Caco-2 (cell line): ENCODE measurements at places on chromosomes 5 and 9. TPM values are rescaled to one million over a fixed set of nuclear protein-coding genes. Genes with fewer than 3 reads are reported as not detected.

The SLC6A19 gene
- 0.29 and 0.32 TPM in 2 replicates for total RNA-seq

DNA sequence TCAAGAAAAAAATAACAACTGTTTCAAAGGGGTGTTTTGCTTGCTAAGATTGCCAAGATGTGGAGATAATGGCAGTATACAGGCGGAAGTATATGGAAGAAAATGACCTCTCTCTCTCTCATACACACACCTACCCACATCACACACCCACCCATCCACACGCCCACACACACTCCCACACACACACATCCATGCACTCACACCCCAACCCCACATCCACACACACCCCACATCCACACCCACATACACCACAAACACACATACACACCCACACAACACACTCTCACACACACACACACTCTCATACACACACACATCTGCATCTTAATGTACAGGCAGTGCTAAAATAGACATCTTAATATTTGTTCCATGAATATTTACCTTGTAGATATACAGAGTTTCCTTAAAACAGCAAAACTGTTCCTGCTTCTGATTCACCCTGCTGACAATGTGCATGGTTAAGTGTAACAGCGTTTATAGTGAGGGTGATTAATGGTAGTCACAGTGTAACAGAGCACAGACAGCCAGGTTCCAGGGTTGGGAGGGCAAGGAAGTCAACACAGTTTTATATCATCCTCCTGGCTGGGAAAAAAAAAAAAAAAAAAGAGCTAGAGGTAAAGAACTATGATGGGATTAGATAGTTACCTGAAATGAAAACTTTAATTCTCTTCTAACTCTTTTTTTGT is 8.3 kb downstream of the BHMT2 start:
- H3K27me3 ChIP-seq, result no peaks in the 10 kb centered on the region
- no peaks in the 10 kb centered on the region for H3K4me1 ChIP-seq

DNA sequence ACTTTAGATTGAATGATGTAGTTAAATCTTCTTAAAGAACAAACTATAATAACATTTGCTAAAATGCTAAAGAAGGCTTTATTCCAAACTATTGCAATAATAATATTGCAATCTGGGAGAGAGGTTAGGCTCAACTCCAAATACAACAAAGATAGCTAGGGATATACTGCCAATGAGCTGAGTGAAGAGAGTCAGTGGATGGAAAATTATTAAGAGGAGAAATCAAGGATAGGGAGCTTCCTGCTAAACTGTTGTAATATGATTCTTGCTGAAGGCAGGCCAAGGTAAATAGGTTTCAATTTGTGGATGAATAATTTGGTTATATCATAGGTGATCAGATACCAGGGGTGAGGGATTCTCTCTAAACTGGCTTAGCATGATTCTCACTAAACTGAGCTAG is 1651.5 kb downstream of the EFNA5 start:
- no peaks in the 10 kb centered on the region for H3K36me3 ChIP-seq
- no peak for DNase-seq
- H3K27ac ChIP-seq, result no peak overlapping the region
- H3K4me1 ChIP-seq, result no peaks in the 10 kb centered on the region
- H3K27me3 ChIP-seq, result no peaks in the 10 kb centered on the region

The IRX4 gene
- total RNA-seq, result 0.14 TPM in 1 of 2 replicates, not detected in the other

The ZNF483 gene
- not detected in 2 replicates for total RNA-seq

The CNTNAP3 gene
- not detected in 2 replicates for total RNA-seq

DNA sequence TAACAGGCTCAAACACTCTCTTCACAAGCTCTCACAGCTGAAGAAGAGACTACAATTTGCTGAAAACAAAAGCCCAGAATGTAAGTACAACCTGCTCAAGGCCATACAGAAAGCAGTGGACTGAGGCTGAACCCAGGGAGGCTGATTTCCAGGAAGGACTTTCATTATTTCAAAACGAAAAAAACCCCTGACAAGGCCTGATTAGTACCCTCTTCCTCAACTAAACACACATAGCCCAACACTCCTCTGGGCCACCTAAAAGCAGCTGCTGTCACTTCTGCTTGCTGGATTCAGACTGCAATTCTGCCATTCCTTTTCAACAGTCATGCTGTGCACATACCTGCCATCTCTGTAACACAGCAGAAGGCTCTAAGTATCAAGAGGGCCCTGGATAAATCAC is 18.2 kb downstream of the NRG2 start:
- no peak overlapping the region for H3K27ac ChIP-seq
- H3K36me3 ChIP-seq, result no peaks in the 10 kb centered on the region
- H3K4me3 ChIP-seq, result no peak overlapping the region
- H3K27me3 ChIP-seq, result no peaks in the 10 kb centered on the region

GRCh38 chr9:75483636-75484035 is 395.3 kb downstream of the OSTF1 start:
- no peaks in the 10 kb centered on the region for H3K36me3 ChIP-seq
- H3K27me3 ChIP-seq, result no peaks in the 10 kb centered on the region
- H3K4me1 ChIP-seq, result no peaks in the 10 kb centered on the region
- no peak overlapping the region for H3K4me3 ChIP-seq
